Central memory CD8-positive, alpha-beta T cell (primary cell): ENCODE measurements at places on chromosomes 1 and 21.

DNA sequence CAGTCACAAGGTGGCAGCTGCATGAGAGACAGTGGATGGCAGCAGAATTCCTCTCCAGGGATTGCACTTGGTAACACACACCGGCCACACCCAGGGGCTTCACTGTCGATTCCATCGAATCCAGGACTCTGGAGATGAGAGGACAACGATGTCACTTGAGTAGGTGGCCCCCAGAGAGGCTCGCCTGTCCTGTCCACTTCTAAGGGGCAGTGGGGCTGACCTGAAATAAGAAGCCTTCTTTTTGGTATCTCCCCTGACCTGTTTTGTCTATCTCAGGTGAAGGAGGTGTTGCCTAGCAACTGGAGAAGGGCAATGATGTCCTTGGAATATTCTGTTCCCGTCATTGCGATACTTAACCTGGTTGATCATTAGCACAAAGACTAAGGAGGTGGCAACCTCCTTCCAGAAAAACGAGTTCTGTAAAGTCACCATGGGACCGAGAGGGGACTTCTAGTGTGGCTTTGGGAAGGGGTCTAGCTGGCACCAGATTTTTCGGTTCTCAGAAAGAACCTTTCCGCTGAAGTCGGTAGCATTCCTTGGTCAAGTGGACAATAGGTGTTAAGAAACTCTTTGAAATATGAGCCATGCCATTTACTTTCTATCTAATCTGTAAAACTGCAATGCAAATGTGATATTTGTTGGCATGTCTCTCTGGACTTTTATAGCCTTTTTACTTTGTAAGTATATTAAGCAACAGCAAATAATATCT is 85.2 kb upstream of the TMPRSS2 start:
- no peak for DNase-seq

DNA sequence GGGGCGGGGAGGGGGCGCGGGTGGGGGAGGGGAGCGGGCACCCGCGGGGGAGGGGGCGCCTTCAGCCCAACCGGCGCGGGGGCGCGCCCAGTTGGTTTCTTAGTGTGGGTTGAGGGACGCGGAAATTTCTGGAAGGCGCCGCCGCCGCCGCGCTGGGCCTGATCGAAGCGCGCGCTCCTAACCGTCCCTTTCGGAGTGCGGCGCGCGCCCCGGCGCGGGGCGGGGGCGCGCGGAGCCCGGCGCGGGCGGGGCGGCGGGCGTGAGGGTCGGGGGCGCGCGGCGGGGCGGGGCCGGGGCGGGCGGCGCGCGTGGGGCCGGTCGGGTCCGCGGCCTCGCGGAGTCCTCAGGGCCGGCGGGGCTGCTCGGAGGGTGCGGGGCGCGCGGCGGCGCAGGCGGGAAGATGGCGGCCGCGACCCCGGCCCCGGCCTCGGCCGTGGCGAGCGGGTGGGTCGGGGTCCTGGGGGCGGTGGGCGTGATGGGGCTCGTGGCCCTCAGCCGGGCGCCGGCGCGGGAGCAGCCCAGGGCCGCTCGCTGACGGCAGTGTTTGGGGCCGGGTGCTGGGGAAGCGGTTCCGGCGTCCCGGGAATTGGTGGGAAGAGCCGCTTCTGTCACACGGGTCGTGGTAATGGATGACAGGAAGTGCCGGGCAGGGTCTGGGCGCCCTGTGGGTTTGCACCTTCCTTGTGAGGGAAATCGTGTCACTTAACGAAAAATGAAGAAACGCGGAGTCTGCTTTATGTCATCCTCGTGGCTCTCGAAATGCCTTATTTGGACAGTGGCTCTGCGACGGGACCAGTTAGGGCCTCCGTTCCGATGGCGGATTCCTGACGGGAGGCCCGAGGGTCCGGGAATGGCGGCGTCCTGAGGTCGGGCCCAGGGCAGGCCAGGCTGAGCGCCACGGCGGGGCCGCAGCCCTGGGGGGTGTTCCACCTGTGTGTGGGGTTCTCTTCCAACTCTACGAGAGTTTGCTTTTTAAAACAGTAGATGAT is 764 bp downstream of the PKNOX1 start:
- DNase-seq: peak; percentile 14

- DNase-seq: no peak
Observed at GRCh38 chr1:218374401-218375353, 29.5 kb downstream of the TGFB2 start.

- no peak for DNase-seq
Observed at GRCh38 chr1:19014765-19015164, 58.3 kb upstream of the IFFO2 start.

DNA sequence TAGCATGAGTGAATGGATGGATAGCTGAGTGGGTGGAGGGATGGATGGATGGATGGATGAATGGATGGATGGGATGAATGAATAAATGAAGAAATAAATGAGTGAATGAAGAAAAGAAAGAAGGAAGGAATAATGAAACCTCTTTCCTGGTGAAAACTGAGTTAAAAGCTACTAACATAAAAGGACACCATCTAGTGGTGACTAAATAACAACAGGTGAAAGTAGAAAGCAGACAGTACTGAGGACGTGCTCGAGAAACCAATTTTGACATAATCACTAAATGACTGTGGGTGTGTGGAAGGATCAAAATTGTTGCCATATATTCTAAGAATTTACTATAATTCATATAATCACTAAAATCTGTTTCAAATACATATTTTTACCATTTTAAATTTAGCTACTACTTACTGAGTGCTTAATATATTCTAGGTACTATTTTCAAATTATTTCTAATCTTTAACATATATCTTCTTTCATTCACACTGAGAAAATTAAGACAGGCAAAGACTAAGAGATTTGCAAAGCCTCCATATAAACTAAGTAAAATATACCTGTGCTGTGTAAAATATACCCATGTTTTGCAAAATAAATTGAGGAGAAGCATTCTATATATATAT is 522.9 kb downstream of the LRRIQ3 start:
- DNase-seq: no peak

- no peak for DNase-seq
Observed at GRCh38 chr21:29335720-29336119, 37.0 kb downstream of the BACH1 start.

DNA sequence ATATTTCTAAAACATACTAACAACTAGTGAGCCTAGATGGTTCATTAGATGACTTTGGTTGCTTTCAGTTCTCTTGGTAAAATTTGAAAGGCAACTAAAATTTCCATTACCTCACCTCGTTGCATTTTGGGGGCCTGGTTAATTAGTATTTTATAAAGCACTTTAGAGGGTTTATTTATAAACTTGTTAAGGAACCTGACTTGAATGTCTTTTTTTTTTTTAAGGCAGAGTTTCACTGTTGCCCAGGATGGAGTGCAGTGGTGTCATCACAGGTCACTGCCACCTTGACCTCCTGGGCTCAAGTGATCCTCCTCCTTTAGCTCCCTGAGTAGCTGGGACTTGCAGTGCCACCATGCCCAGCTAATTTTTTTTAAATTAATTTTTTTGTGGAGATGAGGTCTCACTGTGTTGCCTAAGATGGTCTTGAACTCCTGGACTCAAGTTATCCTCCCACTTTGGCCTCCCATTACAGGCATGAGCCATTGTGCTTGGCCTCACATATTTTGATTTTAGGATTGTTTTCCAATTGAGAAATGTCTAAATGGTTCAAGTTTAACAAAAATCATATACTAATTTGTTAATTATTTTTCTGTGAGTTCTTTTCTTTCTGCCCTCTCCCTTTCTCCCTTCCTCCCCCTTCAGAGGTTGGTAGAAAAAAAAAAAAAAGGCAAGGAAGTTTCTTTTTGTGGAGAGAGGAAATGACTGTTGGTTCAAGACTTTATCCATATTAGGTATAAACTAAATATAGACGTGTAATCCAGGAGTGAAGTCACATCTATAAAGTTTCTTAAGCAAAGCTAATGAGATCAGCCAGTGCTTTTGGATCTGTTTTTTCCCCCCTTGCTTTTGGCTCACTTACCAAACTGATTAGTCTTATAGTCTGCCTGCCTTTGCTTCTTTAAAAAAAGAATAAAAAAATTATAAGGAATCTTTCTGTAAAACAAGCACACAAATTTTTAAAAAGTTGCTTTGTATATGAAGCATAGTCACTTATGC is 24.7 kb downstream of the CLIC4 start:
- DNase-seq: no peak

GRCh38 chr1:85563139-85563538 is 17.4 kb upstream of the CCN1 start:
- no peak for DNase-seq

DNA sequence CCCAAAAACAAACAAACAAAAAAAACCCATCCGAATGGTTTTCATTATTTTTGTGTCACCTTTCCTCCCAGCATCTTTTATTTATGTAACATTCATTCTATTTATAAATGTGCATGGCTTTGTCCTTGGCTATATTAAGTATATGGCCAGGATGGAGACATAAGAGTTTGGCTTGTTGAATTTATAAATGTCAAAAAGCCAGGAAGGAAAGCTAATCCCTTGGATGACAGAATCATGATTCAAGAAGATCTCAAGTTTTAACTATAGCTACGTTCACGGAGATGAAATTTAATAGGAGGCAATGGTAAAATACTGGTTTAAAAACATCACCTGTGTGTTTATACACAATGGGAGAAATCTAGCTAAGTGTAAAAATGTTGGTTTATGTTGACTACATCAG is 5.0 kb downstream of the CEP170 start:
- no peak for DNase-seq

DNA sequence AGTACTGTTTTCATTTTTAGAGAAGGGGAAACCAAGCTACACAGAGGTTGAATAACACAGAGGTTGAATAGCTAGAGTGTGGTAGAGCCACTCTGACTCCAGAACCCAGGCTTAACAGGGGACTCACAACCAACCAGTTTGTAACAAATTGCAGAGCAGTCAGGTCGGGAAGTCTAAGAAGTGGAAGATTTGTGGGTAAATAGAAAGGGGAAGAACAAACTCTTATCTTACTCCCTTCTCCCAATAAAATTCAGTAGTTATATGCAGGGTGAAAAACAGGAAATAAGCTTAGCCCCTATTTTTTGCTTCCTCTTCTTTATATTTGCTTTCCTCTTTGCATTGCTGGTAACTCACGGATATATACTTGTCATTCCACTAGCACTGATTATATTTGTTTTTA is 23.2 kb downstream of the CDC42 start:
- DNase-seq: no peak

DNA sequence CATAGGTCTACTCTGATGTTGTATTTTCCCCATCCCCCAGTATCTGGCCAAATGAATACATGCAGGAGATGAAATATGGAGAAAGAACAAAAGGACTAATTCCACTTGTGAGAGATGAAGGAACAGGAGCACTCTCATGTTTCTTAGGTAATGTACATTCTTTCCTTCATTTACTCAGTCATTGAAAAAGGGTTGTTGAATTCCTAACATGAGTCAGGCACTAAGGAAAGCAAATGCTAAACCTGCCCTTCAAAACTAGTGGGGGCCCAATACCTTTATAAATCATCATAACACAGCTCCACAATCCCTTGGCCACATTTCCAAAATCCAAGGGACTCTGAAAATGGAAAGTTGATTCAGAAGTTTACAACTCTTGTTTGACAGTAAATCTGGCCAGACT is 94.3 kb downstream of the DIRAS3 start:
- no peak for DNase-seq

- DNase-seq: no peak
Observed at GRCh38 chr1:190578526-190578925, 100.9 kb upstream of the BRINP3 start.

DNA sequence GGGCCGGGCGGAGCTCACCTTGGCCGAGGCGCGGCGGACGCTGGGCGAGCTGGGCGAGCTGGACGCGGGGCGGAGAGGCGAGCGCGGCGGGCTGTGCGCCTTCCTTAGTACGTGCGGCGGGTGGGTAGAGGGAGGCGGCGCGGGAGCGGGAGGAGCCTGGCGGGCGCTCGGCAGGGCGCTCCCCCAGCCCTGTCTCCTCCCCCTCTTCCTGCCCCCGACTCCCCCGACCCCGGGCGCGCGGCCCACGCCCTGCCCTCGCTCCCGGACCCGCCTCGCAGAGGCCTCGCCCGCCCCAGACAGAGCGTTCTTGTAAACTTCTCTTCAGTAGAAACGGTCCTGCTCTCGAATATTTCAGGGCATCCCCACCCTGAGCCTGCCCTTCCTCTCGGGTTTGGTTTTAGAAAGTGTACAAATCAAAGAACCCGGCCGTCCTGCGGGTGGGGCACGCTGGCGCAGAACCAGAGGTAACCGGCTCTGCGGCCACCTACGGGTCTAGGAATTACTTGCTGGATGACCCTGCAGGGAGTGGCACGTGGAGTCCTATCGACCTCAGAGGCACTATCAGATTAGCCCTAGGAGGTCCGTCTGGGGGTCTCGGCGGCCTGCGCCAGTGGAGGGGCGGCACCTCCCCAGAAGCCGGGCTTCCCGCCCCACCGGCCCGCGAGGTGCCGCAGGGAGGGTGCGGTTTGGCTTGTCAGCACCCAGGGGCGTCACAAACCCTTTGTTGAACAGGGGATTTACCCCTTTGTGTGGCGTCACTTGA is at the start of gene S100A10:
Gene S100A10, minus strand, starts transcription at position 126 of the 763 bp plus-strand sequence. CDS start 7,629 bp downstream, outside the sequence.
- DNase-seq: peak; percentile 56
